ENCODE measurements at places on chromosomes 13 and 19.

DNA sequence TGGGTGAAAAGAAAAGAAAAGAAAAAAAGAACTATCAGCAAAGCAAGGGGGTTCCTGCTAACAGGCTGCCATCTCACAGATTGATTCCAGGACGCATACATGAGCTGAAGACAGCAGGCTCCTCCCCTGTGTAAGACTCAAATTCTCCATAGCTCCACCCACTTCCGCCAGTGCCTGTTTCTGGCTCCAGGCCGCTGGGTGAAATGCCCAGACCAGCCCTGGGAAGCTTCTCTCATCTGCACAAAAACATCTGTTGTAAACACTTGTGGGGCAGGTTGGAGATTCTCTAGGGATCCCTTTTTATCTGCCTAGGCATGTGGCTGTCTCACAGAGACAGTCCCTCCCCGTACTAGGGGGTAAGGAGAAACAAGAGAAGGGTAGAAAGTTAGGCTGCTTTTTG is 1054.4 kb upstream of the SPRY2 start:
- no peak for DNase-seq

DNA sequence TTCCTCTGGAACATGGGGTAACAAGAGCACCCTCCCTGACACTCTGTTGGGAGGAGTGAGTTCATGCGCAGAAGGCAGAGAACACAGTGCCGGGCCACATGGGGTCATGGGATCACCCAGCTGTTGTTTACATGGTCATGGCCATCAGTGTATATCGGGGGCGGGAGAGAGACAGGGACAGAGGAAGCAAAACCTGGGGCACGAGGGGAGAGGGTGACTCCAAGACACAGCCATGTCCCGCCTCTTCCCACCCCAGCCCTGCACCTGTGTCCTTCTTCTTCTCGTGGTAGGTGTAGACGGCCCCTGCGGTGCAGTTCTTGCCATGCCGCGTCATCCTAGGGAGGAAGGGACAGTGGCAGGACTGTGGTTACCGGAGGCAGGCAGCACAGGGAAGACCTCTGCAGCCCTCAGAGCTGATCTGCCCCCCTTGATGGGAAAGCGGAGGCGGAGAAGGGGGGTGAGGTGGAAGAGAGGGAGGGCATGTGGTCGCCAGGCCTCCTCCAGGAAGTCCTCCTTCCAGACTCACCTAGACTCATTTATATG is 19.9 kb downstream of the NOSIP start:
- DNase-seq: no peak

DNA sequence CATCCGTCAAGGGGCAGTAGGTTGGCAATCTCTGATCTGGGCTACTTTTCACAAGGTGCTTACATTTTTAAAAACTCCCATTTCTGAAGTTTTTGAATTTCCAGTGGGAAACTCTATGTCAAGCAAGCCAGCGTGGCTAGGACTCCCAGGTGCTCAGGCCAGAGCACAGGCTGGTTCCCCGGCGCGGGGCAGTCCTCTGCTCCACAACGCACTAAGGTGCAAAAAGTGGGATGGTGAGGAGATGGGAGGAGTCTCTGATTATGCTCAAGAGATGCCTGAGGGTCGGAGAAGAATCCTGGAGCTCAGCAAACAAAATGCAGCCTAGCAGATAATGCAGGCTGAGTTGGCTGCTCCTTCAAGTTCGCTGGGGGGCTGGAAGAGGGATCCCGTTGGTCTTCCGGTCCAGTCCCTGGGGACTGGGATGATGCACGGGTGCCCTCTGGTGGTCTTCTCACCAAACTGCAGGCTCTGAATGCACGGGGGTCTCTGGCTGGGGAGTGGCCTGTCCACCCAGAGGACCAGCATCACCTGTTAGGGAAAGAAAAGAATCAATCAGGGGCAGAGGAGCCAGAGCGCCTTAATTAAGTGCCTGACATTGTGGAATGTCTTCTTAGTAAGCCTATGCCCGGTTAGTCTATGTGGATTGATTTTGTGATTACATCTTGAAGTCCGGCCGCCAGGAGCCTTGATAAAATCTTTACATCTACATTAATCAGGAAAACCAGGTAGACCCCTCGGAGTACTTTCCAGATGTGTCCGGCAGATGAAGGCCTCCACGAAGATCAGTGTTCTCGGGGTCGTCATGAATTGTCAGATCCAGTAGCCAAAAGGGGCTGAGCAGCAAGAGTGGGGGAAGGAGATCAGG is 244.4 kb upstream of the MAB21L1 start:
- no peak for DNase-seq

GRCh38 chr13:33251131-33251661 is 34.4 kb downstream of the STARD13 start:
- no peak for DNase-seq

GRCh38 chr19:56813531-56813930 is 27.0 kb downstream of the PEG3 start:
- no peak for DNase-seq

GRCh38 chr19:55145232-55145631 is 3.8 kb downstream of the TNNT1 start:
- DNase-seq: no peak

- DNase-seq: no peak
Observed at GRCh38 chr13:77316430-77316829, 10.5 kb downstream of the MYCBP2 start.

DNA sequence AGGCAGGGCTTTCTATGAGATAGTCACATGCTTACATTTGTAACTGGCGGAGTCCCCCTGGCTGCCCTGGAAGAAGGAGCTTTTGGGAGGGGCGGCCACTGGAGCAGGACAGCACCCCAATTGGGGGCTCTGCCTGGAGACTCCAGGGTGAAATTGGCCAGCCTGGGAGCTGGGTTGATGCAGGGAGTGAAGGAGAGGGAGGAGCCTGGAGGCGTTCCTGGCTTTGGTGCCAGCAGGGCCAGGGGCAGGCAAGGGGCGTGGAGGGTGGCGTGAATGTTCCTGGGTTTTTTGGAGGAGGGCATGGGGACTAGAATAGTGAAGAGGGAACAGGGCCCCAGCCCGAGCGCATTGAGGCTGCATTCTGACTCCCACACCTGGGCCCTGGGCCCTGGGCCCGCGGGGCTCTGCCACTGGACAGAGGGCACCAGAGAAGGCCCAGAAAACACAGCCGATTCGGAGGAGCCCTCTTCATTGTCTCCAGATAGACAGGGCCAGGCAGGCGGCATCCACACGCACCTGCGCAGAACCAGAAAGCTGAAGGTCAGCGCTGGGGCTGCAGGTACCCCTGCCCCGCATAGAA is 29.5 kb downstream of the COMP start:
- no peak for DNase-seq

GRCh38 chr13:110855363-110855762 is 59.5 kb downstream of the ANKRD10 start:
- DNase-seq: no peak

GRCh38 chr19:19269952-19270694 is 3.0 kb downstream of the TM6SF2 start:
- no peak for DNase-seq

DNA sequence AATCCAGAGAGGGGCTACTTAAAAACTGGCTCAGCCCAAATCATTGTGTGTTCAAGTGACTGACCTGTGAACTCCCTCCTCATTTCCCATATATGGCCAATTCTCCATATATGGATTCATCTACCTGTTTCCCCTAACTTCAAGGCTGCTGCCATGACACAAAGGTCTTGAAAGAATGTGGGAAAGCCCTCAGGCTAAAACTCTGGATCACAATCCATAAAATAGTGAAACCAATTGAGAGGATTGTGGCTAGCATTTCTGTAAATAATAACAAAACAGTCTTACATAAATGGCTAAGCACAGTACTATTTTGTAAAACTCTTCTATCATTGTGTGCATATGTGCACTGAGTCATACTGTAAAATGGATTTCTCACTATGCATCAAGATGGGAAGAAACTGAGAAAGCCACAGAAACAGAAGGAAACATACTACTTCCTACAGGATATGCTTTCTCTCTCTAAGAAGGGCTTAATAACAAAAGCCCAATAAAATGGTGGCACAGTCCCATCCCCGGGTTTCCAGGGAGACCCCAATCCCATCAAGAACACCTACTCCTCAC is 80.5 kb downstream of the FOXO1 start:
- DNase-seq: no peak

DNA sequence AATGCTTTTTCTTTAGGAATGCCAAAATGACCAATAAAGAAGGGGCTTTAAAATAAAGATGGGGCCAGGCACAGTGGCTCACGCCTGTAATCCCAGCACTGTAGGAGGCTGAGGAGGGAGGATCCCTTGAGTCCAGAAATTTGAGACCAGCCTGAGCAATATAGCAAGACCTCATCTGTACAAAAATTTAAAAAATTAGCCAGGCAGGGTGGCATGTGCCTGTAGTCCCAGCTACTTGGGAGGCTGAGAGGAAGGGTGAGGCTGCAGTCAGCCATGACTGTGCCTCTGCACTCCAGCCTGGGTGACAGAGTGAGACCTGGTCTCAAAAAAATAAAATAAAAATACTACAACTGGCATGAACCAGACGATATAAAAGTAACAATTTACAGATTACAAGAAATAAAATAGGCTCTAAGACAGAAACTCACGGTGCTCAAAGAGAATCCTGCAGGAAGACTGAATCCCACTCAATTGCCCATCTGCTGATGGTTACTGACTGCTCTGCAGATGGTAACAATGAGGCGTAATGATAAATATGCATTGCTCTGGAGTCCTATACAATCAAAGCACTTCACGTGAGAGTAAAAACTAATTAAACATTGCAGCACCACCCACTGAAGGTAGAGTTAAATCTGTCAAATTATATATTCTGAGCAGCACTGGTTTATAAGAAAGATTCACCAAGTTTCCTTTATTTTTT is 93.2 kb downstream of the LHFPL6 start:
- no peak for DNase-seq

- DNase-seq: no peak
Observed at GRCh38 chr19:18488403-18488723, 33.5 kb downstream of the ELL start.

- peak; percentile 74 for DNase-seq
Observed at GRCh38 chr19:18304458-18305310, 18.2 kb downstream of the LSM4 start.

DNA sequence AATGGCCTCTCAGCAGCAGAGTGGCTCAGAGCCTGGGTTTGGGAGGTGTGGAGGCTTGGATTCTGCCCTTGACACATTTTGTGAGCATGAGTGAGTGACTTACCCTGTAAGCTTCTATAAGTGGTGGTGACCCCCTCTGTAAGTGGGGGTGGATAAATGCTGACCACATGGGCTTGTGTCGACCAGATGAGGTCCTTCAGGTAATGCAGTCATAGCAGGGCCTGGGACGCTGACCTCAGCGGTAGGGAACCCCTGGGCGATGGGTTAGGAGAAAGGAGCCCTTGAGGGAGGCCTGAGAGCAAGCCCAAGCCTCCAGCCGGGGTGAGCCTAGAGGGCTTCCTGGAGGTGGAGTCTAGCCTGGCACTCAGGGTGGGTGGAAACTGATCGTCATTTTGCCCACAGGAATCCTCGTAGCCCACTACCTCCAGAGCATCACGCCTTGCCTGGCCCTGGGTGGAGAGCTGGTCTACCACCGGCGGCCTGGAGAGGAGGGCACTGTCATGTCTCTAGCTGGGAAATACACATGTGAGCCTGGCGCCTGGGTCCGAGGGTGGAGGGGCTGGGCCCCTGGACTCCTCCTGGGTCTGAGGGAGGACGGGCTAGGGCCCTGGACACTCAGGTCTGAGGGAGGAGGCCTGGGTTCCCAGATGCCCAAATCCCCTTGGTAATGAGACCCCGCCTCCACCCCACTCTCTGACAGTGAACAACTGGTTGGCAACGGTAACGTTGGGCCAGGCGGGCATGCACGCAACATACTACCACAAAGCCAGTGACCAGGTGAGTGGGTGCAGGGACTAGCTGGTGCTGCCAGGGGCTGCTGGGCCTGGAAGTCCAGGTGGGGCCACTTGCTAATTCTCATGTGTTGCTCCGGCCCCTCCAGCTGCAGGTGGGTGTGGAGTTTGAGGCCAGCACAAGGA is 5.0 kb upstream of the APOE start:
- DNase-seq: no peak

GRCh38 chr13:81779876-81780275 is 1439.0 kb upstream of the SPRY2 start:
- DNase-seq: no peak

DNA sequence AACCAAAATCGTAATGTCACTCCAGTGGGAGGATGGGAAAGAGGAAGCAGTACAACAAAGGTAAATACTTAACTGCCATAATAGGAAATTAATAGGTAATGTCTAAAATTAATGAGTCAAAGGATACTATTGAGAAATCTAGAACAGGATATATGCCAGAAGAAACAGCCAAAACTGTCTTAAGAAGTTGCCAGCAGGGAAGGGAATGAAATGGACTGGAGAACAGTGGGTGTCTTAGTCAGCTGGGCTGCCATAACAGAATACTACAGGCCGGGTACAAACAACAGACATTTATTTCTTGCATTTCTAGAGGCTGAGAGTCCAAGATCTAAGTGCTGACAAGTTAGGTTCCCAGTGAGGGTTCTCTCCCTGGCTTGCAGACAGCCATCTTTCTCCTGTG is 40.3 kb upstream of the IPO5 start:
- DNase-seq: no peak

Data from activated T-helper 1 cell treated with anti-CD3 and anti-CD28 coated beads, Interleukin-2, amount 50 U/mL, for 16 hours (primary cell).